ENCODE measurements at places on chromosomes 2 and 18.

DNA sequence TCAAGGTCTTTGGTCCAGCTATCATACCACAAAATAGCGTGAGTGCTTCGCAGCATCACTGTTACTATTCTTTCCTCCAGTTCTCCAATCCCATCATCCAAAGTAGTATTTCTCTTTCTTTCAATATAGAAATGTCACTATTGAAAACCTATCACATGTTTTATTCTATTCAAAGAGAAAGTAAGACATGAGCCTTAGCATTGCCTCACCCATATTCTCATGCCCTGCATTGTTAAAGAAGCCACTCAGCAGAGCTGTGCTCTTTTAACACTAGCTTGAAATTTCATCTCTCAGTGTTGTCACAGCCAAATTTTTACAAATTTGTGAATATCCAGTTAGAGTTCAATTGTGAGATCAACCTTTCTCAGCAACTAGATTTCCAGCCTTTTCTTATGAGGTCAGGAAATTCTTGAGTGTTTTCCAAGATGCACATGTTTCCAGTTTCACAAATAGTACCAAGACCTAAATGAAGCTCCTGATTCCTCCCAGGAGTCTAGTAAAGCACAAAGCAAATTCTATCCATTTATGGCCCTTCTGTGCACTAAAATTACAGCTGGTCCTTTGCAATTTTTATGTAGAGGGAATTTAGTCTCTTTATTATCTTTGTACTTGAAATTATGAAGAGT lies 343.7 kb downstream of the SPAG16 start:
- no peak for DNase-seq

DNA sequence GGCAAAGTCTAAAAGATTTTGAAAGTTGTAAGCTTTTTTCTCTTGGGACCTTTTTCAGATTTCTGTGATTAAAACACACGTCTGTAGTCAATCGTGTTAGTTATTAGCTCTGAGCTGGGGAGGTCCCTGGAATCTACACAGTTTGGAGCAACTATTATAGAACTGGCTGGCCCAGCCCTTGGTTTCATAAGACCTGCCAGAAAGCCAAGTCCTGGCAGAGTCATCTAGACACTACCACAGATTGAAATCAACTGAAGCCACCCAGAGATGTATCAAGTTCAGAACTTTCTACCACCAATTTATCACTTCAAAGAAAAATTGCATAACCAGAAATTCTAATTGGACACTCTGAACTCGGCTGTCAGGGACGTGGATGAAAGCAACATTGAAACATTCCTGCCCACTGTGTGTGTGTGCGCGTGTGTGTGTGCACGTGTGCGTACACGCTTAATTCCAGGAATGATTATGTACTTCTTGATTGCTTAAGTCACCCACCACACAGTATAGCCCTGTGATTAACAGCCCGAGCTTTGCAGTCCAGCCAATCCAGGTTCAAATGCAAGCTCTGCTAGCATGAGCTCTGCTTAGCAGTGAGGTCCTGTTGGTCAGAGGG lies 126.3 kb downstream of the TPGS2 start:
- no peak for DNase-seq

GRCh38 chr18:49013961-49014604 lies 63.3 kb upstream of the SMAD7 start:
- DNase-seq: no peak

DNA sequence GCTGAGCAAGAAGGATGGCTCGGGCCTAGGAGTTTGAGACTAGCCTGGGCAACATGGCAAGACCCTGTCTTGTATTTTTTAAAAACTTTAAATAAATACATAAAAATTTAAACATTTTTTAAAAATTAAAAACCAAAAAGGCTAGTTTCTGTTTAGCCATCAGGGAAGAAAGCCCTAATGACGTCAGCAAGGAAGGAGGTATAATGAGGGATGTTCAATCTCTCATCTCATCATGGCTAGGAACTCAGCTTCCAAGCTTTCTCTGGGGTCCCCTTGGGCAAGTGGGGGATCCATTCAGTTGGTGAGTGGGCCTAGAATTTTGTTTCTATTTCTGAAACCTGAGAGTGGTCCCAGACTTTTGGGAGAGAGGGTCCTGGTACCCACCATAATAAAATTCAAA lies 35.1 kb upstream of the SLC25A52 start:
- no peak for DNase-seq

GRCh38 chr18:2417861-2418610 lies 153.3 kb downstream of the METTL4 start:
- no peak for DNase-seq

DNA sequence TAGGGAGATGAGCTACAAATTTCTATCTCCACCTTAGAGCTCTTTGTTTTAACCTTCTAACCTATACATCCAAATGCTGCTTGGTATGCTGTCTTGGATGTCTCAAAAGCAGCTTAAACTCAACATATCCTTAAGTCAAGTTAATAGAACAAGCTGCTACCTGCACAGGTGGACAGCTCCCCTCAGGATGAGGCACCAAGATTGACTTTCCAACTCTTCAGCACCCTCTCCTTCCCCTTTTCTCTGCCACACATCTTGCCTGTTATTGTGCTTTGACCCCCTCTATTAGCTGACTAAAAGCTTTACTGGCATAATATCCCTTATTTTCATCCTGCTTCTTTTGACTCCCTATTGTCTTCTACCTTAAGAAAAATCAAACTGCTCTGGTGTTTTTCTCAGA lies 448.1 kb upstream of the MEX3C start:
- DNase-seq: no peak

DNA sequence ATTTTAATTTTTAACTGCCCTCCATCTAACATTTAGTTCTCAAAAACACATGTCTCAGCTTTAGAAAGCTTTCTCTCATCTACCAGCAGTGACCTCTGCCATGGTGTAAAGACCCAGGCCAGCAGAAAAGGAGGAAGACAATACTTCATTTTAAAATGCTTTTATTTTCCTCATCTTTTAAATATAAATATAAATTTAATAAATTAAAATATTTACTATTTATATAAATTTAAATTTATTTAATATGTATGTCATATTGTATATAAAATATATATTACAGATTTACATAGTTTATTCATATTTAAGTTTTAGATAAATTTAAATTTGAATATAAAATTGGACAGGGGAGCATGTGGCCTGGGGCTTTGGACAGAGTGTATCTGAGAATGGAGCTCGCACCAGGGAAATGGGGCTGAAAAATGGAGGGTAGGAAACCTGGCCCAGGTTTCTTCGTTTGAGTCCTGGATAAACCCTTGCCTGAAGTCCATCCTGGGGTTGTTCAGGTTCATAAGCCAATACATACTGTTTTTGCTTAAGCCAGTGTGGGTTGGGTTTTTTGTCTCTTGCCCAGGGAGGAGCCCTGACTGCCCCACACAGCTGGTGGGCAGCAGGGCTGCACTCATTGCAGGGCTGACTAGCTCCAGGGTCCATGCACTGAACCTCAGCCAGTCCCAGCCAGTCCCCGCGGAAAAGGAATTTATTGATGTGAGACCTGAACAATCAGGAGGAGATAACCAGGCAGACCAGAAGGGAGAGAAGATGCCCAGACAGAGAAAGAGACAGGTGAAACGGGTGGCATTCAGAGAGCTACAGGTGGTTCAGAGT lies 77.3 kb upstream of the LAPTM4A start:
- no peak for DNase-seq

DNA sequence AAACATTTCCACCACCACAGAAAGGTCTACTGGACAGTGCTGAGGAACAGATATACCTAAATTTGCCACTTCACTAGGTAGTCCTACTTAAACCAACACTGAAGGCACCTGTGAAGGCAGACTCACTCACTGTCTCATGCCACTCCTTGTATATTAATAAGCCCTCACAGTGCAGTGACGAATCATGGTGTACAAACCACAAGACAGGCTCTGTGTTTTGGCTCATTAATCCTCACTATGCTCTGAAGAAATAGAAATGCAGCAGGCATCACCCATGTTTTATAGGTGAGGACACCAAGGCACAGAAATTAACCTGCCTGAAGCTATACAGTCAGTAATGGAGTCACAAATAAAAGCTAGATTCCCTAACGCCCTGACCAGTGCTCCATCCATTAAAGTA lies 44.3 kb downstream of the BARD1 start:
- DNase-seq: no peak

- peak; percentile 6 for DNase-seq
Observed at GRCh38 chr18:58887613-58887963, 22.9 kb downstream of the ZNF532 start.

GRCh38 chr2:229952256-229952835 lies 30.0 kb downstream of the FBXO36 start:
- DNase-seq: no peak

DNA sequence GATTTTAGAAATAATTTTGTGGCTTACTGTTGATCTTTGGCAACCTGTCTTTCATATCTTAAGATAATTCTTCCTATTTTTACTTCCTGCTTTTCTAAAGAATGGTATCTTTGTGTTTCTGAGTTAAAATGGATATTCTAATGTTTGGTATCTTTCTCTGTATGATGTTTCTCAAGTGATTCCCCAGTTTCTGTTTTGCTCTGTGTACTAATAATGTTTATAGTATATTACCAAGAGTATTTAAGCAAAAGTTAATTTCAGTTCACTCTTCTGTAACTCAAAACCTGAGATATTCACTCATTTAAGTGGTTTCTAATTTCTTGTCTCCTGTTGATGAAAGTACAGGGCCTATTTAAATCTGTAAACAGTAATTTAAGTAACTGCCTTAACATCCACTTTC lies 58.3 kb downstream of the CCDC150 start:
- no peak for DNase-seq

GRCh38 chr2:148548716-148549400 lies 95.7 kb upstream of the EPC2 start:
- no peak for DNase-seq

- no peak for DNase-seq
Observed at GRCh38 chr2:237219826-237220225, 134.1 kb downstream of the COPS8 start.

GRCh38 chr2:11998218-11998617 lies 251.8 kb downstream of the LPIN1 start:
- no peak for DNase-seq

- no peak for DNase-seq
Observed at GRCh38 chr2:96548558-96549465, 12.3 kb downstream of the ARID5A start.

GRCh38 chr2:68837164-68837860 lies 33.9 kb downstream of the BMP10 start:
- DNase-seq: no peak

DNA sequence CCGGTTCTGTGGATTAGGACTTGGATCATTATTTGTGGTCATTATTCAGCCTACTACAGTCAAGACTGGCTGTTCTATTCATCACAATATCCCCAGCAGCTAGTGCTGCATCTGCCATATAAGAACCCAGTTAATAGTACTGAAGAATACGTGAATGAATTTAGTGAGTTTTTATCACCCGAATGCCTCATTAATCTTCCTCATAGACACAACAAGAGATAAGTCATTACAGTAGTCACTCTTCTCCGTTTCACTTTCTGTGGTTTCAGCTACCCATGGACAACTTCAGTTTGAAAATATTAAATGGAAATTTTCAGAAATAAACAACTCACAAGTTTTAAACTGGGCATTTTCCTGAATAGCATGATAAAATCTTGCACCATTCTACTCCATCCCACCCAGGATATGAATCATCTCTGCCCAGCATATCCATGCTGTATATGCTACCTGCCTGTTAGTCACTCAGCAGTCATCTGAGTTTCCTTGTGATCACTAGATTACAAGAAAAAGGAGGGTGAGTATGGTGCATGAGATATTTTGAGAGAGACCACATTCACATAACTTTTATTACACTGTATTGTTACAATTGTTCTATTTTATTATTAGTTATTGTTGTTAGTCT lies 363.7 kb upstream of the CHAC2 start:
- peak; percentile 60 for DNase-seq

DNA sequence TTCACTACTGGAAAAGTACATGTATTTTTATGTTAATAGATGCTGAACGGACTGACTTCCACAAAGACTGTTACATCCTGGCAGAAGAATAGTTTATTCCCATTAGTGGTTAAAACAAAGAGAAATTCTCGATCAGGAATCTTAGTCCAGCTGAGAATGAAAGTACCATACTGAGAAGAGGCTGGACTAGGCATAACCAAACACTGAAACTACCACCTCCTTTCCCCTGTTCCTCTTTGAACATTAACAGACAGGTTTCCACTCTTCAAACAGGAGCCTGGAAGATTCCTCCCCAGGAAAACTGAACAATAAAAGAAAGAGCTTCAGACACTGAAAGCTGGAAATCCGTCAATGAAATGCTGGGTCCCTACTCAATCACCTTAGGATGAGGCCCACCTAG lies 25.8 kb downstream of the LDAH start:
- DNase-seq: no peak

DNA sequence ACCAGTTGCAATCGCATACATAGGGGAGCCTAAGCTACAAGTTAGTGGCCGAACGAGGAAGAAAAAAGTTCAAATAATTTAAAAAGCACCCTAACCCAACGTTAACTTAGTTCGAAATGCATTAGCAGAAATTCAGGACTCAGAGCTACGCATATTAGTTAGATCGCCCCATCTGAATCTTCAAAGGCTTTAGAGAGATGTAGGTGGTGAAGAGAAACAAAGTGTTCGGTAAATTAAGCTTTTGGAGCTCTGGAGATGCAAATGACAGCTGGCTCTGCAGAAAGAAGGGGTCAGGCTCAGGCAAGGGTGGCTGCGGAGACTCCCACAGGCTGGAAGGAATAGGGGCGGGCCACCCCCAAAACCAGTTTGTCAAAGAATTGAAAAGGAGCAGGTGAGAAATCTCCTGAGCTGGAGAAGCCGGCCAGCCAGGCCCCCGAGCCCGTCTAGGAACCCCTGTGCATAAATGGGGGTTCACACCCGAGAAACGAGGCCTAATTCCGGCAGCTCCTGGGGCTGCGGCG lies 621 bp downstream of the TXNL1 start:
- DNase-seq: no peak

DNA sequence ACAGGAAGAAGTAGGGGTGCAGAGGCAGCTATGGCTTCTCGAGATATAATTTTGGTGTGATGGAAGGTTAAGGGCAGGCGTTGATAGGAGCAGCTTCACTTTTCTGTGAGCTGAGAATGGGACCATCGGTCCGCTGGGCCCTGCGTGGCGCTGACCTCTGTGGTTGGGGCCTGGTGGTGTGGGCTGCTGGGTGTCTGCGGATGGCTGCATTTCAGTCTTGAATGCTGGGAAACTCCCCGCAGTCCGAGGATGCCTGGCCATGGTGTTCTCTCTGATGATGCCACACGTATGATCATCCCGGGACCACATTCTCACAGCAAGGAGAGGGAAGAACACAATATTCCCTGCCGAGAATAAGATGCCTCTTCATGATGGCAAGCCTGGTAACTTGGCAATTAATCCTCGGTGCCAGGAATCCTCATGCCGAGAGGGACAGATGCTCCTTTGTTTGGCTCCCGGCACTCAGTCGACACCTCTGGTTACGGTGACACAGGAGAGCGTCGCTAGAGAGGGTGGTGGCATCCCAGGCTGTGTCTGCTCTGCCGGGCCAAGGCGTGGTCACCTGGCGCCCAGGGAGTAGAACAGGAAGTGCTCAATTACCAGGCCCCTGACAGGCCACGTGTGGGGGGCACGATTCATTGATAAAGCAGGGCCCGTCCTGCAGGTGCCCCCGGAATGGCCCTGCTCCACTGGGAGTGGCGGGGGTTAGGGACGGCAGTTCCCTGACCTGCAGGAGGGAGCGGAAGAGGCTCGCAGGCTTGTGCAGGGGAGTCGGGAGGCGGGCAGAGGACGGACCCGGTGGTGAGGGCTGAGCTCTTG lies 119.4 kb upstream of the CTDP1 start:
- no peak for DNase-seq
